Stimulated activated CD4-positive, alpha-beta T cell treated with anti-CD3 and anti-CD28 coated beads, Interleukin-4, amount 100 ng/mL, for 4 hours (primary cell): ENCODE measurements at places on chromosomes 5 and 9.
A peak's percentile ranks its signal among the peaks of the same experiment; 100 is the strongest.

DNA sequence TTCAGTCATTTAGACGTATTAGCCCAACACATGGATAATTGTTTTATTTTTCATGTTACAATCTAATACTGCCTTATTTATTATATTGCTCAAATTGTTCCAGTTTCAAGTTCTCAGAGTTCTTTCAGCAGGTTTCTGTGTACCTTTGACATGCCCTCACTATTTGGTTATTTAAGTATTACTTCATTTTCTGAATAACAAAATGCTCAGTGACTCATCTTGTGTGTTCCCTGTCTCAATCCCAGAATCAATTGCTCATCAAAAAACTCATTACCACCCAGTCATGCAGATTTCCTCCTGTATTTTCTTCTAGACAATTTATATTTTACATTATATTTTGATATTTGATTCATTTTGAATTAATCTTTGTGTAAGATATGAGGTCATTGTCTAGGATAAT, 562.6 kb downstream of the ANXA1 start:
- DNase-seq = no peak

- DNase-seq = no peak
Measured at GRCh38 chr9:113179839-113180238, 29.0 kb downstream of the SLC31A2 start.

GRCh38 chr5:57243286-57244137, 69.7 kb downstream of the GPBP1 start:
- DNase-seq = no peak

DNA sequence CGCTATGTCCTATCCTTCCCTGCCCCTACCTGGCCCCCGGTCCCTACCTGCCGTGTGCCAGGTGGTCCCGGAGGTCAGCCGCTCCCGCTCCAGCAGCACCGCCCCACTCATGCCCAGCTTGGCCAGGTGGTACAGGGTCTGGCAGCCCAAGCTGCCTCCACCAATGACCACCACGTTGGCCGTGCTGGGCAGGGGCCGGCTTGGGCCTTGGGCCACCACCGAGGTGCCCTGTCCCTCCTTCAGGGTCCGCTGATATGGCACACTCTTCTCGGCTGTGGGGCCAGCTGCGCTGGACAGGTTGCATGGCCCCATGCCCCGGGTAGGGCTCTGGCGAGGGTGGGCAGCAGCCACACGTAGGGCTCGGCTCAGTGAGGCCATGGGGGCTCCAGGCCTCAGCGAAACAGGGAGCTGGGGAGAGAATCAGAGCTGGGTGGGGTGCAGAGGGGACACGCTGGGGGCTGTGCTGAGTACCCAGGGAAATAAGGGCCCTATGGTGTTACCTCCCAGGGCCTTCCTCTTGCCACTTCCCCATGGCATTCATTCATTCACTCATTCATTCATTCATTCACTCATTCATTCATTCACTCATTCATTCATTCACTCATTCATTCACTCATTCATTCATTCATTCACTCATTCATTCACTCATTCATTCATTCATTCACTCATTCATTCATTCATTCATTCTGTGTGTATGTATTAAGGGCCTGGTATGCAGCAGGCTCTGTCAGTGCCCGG, 4.2 kb downstream of the SARDH start:
- DNase-seq = no peak

DNA sequence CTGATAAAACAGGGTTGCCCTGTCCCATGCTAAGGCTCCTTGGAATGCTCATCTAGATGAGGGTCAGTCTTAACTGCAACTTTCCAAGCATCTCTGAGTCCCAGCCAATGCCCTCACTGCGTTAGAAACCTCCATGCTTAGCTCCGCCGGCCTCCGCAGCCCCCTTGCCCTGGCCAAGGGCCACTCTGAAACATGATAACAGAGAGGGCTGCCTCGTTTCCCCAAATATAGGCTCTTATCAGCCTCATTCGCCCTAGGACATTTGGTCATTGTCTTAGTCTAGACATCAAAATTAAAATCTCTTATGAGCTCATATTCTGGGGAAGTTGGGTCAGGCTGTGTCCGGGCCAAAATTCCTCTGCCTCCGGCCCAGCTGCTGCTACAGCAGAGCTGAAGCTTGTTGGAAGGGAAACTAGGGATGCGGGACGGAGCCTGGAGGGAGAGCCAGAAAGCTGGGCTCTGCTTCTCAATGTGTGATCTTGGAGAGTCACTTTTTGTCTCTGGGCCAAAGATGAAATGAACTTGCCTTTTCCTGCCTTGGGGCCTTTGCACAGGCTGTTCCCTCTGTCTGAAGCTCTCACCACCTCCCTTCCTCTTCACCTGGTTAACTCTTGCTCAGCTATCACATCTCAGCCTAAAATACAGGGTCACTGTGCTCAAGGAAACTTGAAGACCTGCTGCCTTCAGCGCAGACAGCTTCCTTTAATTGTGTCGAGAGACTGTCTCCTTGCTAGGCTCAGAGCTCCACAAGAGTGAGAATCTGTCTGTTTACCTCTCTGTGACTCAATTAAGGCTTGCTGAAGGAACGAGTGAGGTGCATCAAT, 191.3 kb downstream of the RGS3 start:
- DNase-seq = no peak

DNA sequence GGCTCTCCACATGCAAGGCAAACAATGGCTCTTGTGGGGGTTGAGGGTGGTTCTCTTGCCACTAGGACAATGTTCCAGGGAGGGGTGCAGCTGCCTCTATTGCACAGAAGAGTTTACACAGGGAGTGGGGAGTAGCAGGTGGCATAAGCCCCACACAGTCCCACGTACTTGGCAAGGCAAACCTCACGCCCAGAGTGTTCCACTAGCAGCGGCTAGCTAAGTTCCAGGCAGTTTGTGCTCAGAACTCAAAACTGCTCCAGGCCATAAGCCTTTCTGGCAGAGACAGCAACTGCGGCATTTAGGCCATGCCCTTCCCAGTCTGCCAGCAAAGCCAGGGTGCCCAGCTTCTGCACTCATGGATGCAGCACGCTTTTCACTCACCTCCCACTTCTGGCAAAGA, 29.0 kb upstream of the BTNL3 start:
- DNase-seq = no peak

DNA sequence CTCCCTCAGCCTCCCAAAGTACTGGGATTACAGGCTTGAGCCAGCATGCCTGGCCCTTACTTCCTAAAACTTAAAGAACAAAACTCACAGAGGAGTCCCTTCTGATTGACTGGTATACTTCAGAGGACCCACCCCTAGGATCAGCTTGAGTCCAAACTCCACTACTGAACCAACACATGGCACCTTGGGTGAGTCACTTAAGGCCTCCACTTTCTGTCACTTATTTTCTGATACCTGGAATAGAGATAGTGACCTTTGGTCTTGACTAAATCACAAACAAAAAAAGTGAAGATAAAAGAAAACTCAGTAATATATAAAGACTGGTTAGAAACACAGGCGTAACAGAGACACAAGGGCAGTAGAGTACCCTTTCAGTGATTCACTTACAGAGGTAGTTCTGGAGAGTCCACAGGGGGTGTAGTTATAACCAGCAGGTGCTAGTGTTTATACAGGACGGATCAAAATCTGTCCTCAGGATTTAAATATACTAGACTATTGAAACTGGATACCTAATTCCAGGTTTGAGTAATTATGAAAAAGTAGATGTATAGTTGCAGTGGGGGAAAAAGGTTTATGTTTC, 274.3 kb upstream of the ANKRD55 start:
- no peak for DNase-seq

DNA sequence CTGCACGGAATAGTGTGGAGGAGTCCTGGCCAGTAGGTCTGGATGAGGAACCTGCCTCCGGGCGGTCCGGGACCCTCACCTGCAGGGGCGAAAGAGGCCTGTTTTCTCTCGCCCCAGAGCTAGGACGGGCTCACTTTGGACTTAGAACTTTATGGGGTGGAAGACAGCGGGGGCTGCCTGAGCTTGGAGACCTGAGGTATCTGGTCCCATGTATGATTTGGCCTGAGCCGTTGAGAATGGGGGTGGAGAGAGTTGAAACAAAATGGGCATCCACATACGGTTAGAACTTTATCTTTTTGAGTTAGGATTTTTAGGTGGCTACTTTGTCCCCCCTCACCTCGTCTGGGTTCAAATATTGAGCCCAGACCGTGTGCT, 681 bp upstream of the ETF1 start:
- DNase-seq = no peak

GRCh38 chr9:130138171-130138653, 34.0 kb upstream of the NCS1 start:
- DNase-seq = no peak

DNA sequence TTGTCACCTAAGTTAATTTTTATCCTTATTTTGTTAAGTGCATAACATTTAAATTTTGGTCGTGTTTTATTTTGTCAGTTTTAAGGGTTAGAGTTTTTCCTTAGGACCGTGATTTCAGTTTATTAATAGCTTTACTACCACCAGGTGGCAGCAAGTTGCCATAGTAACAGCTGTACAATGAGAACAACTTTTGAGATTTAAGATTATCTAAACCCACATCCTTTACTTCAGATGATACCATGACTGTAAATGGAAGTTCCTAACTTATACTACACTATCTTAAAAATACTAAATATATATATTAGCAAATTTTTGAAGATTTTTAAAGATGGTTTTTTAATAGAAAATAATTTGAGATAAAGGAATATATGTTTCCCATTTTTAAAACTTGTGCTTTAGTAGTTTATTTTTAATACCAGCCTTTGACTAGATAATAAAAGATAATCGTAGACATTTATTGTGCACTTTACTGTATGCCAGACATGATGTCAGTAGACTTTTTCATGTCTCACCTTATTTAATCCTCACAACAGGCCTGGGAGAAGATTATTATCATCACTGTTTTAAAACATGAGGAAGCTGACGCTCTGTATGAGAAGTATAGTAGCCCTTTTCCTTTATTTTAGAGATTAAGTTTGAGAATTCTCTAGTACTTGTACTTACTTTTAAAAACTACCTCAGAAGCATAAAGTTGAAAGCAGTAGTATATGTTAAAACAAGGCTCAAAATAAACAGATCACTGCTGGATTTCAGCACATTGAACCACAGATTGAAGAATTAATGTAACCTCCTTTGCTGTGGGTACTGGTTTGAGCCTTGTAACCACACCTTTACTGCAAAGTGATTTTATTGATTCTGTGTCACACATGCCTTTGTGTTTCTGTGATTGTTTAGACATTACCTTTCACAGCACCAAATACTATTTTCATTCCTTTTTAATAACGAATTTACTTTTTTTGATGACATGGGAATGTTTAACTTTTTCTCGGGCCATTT, 27.5 kb downstream of the SREK1 start:
- peak; percentile 41 for DNase-seq

DNA sequence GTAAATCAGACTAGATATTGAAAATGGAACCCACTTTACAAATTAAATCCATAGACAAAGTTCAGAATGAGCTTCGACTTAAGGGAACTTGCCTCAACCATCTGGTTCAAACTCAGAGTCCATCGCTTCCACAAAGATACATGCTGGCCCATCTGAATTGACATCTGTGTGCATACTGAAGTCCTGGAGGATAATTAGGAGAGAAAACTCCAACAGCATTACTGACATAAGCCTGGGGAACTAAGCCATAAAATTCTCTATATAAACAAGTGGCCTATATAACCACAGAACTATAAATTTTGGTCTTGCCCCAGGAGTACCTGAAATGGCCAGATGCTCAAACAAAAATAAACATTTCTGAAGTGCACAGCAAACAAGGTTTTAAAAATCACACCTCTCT, 94.4 kb downstream of the IZUMO3 start:
- DNase-seq = no peak

- DNase-seq = no peak
Measured at GRCh38 chr5:125409234-125409860, 662.9 kb upstream of the ZNF608 start.

GRCh38 chr5:72392326-72392733, 72.2 kb downstream of the PTCD2 start:
- DNase-seq = no peak

GRCh38 chr9:13952906-13953305, 361.0 kb downstream of the NFIB start:
- DNase-seq = no peak

DNA sequence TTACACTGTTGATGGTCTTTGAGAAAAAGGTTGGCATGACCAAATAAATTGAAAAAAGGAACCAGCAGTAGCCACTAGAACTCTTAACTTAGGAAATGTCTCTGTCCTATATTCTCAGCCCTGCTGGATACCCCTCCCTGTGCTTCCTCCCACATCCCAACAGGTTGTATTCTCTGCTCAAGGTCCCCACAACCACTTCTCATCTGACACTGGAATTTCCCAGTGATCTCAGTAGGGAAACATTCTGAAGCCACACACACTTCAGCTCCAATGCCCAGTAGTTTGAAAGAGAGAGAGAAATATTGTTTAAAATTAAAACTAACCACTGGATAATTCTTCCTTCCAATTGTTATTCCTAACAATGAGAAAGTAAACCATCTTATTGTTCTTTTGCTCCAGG, 30.0 kb upstream of the NREP start:
- no peak for DNase-seq

- no peak for DNase-seq
Measured at GRCh38 chr9:132498531-132499210, 83.7 kb upstream of the BARHL1 start.

DNA sequence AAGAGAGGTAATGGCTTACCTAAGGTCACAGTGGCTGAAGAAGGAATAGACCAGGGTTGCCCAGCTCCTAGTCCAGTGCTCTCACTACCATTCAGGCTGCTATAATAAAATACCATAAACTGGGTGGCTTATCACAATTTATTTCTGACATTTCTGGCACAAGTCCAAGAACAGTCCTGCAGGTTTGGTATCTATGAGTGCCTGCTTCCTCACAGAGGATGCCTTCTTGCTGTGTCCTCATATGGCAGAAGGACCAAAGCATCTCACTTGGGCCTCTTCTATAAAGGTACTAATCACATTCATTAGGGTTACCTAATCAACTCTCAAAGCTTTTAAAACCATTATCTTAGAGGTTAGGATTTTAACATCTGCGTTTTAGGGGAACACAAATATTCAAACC, 17.2 kb downstream of the STARD4 start:
- no peak for DNase-seq

DNA sequence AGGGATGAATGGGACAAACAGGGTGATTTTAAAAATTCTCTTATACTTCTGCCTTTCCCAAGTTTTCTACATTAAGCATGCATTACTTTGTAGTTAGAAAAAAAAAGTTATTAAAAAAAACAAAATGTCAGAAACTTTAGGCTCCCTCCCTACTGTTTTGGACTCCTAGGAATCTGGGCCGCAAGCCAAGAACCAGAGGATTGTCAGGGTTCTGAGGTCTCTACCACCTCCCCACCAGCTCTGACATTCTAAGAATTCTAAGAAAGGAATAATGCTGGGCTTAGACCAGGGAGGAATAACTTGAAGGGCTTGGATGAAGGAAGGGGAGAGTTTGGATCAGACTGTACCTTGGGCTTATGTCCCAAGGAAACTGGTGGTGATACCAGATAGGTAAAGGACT, 1.1 kb upstream of the ARHGEF39 start:
- no peak for DNase-seq

GRCh38 chr5:88827997-88828396, 55.0 kb downstream of the MEF2C start:
- no peak for DNase-seq

- no peak for DNase-seq
Measured at GRCh38 chr5:112533362-112533761, 114.3 kb upstream of the EPB41L4A start.
